Fibroblast of skin of right biceps (primary cell): ENCODE measurements at places on chromosomes 16 and 17.

DNA sequence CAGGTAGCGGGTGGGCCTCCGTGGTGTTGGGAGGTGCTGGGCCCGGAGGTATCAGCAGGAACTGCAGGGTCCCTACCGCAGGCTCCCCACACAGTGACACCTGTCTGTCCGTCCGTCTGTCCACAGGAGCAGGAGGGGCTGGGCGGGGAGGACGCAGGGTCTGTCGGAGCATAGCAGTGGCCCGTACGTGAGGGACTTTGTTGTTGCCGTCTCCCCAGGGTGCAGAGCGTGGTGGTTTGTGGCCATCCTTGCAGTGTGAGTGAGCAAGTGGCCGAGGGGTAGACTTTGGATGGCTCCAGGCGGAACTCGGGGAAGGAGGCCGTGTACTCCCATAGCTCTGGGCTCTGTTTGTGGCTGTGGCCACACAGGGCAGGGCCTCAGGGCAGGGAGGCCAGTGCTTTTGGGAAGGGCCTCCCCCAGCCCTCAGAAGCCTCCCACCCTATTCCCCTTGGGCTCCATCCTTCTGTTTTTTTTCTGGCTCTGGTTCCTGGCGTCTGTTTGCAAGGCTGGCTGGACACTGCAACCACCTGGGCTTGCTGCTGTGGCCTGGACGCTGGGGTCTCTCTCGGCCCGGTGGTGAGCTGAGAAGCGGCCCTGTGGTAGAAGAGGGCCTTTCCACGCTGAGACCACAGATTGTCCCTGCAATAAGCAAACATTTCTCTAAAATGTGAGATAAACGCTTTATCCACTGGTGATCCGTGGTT is 41.0 kb upstream of the ZNF750 start:
- DNase-seq = no peak

DNA sequence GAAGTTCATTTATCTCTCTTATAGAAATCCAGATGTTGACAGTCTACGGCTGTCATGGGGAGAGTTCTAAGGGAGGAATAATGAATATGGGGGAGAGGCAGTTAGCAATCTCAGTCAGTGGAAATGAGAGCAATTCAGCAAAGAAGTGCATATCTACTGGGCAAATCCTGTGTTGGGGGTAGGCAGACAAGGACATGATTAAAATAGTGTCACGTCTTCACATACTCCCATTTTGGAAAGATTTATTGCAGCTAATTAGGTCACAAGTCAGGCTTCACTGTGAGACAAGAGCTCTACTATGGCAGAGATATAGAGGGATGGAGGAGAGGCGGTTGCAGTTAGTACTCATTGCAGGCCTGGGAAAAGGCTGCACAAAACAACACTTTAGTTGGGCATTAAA is 29.8 kb downstream of the LRRC36 start:
- DNase-seq = no peak

- DNase-seq = no peak
Observed at GRCh38 chr16:81987706-81988105, 23.6 kb downstream of the SDR42E1 start.

DNA sequence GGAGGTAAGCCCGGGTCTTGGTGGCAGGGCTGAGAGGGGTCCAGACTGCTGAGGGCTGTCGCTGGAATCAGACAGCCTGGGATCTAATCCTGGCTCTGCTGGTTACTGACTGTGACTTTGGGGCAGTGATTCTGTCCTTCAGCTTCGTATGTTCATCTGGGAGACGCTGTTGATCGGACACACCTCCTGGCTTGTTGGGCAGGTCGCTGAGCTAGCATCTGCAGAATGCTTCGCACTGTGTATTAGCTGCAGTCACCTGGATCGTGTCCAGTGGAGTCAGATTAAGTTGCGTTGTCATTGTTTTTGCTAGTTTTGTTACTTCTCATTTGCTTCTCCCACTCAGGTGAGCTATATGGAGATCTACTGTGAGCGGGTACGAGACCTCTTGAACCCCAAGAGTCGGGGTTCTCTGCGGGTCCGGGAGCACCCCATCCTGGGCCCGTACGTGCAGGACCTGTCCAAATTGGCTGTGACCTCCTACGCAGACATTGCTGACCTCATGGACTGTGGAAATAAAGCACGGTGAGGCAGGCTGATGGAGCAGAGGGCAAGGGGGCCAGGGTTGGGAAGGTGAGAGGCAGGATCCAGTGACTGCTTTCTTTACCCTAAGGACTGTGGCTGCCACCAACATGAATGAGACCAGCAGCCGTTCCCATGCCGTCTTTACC is 4.5 kb downstream of the KIF1C start:
- DNase-seq = no peak

GRCh38 chr17:70037498-70037897 is 37.5 kb upstream of the KCNJ16 start:
- DNase-seq = no peak

GRCh38 chr16:12754824-12755543 is 48.7 kb downstream of the CPPED1 start:
- peak; percentile 22 for DNase-seq

GRCh38 chr16:3369073-3369472 is 13.4 kb downstream of the OR2C1 start:
- no peak for DNase-seq

GRCh38 chr16:85398688-85399582 is 214.2 kb upstream of the GSE1 start:
- no peak for DNase-seq

DNA sequence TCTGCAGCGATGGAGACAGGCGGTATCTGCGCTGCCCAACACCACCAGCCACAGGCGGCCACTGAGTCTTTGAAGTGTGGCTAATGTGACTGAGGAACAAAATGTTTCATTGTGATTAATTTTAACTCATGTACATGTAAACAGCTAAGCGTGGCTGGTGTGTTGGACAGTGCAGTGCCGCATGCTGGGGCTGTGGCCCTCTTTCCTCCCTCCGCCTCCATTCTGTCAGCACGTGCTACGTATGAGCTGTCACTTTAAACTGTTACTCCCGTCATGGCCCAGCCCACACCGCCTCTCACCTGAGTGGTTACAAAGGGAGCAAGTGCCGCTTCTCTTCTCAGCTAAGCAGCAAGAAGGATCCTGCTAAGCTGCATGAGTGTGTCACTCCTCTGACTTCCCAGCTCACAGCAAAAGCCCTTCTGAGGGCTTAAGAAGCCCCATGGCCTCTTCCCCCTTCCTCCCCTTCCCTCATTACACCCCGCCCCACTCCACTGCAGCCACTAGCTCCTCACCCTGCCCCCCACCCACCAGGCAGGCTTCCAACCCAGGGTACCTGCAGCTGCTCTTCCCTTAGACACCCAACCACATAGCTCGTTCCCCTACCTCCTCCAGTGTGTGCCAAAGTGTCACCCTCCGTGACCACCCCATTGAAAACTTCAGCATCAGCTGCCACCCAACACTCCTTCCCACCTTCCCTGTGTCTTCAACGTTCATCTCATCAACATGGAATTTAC is 15.0 kb downstream of the HASPIN start:
- no peak for DNase-seq

DNA sequence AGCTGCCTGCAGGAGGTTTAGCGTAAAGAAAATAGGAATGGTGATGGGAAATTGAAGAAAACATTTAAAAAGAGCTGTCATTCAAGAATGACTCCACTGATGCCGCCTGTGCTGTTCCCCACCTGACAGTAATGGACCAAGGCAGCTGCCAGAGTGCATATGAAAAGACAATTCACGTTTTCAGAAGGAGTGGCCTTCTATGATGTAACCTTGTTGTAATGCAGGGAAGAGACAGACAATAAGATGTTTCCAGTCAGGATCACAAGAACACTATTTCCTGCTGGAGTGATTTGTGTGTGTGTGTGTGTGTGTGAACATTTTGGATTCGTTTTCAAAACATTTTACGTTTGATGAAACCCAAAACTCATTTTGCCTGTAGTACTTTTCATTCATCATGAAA is 203.7 kb downstream of the LGALS9B start:
- DNase-seq = peak; percentile 80

- DNase-seq = no peak
Observed at GRCh38 chr17:21276264-21276588, 8.3 kb upstream of the MAP2K3 start.

- no peak for DNase-seq
Observed at GRCh38 chr17:49899191-49899485, 51.3 kb upstream of the TAC4 start.

DNA sequence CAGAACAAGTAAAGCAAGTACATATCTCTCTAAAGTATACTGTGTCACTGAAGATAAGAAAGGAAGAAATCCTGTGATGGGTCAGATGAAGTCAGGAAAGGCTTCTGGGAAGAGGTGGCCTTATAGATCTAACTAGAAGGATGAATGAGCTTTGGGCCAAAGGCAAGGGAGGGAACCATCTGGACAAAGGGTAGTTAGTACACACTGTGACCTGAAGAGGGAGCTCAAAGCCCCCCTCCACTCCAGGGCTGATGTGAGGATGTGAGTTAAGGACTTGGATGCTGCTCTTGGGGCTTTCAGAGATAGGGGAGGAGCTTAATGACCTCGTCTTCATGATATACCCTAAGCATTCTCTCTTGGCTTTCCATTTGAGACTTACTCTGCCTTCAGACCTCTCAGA is 185.3 kb upstream of the CACNG3 start:
- peak; percentile 2 for DNase-seq

DNA sequence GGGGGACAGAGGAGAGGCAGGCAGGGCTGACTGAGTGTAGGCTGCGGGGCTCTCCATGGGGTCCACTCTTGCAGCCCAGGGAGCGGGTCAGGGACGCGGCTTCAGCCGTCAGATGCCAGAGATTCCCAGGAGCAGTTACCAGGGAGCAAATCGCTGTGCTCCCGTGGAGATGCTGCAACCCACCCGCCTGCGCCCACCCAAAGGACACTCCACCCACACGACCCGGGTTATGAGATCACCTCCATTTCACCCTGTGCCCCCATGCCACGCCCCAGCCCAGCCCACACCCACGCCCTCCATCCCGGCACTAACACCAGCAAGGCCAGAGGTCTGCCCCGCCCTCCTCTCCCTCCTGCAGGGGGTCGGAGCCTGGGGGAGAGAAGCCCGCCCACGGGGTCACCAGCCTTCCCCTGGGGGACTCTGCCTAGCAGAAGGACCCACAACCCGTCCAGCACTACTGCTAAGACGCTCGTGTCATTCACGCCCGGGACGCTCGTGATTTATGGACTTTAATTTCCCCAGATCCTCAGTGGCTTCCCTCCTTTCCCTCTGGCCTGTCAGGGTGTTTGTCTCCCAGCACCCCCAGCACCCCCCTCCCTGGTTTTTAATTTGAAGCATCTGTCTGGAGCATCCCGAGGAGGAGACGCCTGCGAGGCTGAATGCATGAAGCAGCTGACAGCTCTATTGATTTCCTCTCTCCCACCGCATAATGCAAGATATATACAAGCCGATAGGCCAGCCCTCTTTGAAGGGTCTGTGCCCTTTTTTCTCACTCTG is 6.7 kb upstream of the RPL38 start:
- no peak for DNase-seq

DNA sequence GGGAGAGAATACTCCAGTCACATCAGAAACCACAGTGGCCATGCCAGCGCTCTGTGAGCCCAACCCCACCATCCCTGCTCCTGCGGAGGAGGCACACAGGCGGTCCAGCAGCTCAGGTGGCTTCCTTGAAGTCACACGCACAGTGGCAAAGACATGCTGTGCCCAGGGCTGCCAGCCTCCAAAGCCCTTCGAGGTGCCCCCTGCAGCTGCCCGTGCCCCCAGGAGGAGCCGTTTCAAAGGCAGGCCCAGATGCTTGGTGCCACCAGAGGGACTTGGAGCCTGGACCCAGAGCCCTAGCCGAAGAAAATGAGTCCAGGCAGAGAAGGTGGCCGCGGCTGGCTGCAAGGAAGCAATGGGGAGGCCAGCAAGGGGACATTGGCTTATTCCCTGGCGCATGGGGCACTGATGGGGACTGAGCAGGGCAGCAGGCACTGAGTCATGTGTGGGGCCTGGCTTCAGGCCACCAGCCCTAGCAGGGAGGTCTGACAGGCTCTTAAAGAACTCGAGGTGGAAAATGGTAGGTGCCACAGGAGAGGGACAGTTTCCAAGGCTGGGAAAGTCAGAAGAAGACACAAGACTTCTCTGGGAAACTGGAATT is 17.2 kb upstream of the CACNG1 start:
- DNase-seq = no peak

- DNase-seq = peak; percentile 87
Observed at GRCh38 chr16:14181371-14182050, 110.4 kb downstream of the MRTFB start.

- DNase-seq = no peak
Observed at GRCh38 chr17:1597861-1598342, 30.7 kb downstream of the SLC43A2 start.

GRCh38 chr17:64441772-64442540 is 7.0 kb upstream of the MILR1 start:
- peak; percentile 52 for DNase-seq

DNA sequence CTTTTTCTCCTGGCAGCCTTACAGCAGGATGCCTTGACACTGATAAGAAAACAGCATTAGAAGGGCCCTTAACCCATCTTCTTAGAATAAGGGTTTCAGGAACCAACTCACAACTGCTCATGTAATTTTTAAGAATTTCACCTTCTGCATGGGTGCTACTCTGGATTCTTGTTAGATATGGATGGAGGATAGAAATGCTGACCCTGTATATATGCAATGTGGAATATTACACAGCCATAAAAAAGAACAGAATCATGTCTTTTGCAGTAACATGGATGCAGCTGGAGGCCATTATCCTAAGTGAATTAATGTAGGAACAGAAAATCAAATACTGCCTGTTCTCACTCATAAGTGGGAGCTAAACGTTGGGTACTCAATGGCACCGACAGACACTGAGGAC is 423.5 kb downstream of the CA10 start:
- no peak for DNase-seq

GRCh38 chr16:25916037-25916436 is 224.3 kb downstream of the HS3ST4 start:
- no peak for DNase-seq

DNA sequence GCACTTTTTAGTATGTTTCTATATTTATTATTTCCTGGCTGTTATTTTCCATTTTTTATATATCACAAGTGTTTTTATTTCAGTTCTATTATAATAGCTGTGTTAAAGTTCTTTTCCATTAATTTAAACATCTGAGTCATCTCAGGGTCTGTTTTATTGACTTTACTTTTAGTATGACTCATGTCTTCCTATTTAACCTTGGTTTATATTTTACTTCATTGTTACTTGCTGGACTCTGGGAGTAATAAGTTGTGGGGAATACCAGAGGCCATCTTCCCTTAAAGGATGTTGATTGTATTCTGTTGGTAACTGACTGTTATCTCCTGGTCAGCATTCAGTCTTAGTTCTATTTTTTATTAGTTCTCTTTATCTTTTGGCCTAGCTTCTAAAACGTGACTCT is 1508.2 kb downstream of the CDH11 start:
- DNase-seq = peak; percentile 40

- no peak for DNase-seq
Observed at GRCh38 chr17:64022611-64023063, 2.2 kb upstream of the ICAM2 start.

GRCh38 chr17:50087246-50087911 is 7.8 kb upstream of the PDK2 start:
- DNase-seq = peak; percentile 70

DNA sequence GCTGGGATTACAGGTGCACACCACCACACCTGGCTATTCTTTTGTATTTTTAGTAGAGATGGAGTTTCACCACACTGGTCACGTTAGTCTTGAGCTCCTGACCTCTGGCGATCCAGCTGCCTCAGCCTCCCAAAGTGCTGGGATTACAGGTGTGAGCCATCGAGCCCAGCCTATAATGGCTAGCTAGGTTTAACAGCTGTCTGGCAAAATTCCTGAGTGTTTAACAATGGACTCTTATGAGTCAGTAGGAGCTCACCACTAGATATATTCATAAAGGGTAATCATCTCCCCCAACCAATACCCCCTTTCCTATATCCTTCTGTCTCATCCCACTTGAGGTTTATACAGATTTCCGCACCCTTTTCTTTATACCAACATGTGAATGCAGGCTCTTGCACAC is 91.5 kb upstream of the CDH13 start:
- no peak for DNase-seq

- no peak for DNase-seq
Observed at GRCh38 chr17:54770836-54771235, 129.8 kb upstream of the TOM1L1 start.
